ENCODE measurements at places on chromosomes 3 and 15. TPM values are rescaled to one million over a fixed set of nuclear protein-coding genes. Genes with fewer than 3 reads are reported as not detected.

DNA sequence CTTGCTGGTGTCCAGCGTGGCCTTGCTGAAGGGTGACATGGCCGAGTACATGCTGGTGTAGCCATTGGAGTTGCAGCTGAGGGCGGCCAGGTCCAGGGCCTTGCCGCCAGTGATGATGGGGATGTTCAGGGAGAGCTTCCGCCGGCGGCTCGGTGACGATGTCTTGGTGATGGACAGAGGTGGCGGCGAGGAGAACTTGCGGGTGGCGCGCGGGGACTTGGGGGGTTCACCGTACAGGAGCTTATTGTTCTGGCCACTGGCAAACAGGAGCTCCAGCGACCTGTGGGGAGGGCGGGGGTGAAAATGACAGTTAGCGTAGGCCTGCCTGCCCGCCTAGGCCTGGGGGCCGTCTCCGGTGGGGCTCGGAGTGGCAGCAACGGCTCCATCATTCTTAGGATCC, 59.0 kb upstream of the CTSH start:
- DNase-seq: no peak

GRCh38 chr3:99534951-99535704, 103.3 kb upstream of the COL8A1 start:
- no peak for DNase-seq

DNA sequence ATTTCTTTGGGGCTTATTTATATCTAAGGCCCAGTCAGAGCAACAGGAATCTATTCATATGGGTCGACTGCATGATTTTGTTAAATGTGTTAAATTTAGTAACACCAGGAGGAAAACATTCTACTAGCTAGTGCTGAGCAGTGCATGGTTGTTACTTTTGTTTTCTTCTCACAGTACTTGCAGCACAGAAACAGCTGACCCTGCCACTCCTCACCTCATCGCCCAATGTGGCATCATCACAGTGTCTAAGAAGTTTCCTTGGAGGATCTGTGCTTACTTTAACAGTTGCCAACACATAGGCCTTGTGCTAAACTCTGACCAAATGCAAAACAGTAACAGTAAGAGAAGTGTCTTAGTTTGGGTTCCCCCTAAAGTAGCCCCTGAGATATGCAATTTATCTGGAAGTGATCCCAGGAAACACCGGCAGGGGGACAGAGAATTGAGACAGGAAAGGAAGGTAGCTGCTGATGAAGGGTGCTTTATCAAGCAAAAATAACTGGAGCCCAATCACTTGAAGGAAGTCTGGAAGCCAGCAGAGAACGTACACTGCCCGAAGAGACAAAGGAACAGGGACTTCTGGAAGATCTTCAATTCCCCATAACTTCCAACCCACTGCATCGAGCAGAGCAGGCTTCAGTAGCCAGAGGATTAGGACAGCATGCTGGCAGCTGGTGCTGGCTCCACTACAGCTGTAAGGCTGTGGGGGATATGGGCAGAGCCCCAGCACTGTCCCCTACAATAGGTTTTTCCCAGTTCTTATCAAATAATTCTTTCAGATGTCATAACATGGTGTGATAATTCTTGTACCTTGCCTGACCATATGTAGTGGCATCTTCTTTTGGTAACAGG, 36.0 kb upstream of the ULK4 start:
- DNase-seq: no peak

GRCh38 chr3:117736846-117737245, 1027.3 kb downstream of the TUSC7 start:
- no peak for DNase-seq

DNA sequence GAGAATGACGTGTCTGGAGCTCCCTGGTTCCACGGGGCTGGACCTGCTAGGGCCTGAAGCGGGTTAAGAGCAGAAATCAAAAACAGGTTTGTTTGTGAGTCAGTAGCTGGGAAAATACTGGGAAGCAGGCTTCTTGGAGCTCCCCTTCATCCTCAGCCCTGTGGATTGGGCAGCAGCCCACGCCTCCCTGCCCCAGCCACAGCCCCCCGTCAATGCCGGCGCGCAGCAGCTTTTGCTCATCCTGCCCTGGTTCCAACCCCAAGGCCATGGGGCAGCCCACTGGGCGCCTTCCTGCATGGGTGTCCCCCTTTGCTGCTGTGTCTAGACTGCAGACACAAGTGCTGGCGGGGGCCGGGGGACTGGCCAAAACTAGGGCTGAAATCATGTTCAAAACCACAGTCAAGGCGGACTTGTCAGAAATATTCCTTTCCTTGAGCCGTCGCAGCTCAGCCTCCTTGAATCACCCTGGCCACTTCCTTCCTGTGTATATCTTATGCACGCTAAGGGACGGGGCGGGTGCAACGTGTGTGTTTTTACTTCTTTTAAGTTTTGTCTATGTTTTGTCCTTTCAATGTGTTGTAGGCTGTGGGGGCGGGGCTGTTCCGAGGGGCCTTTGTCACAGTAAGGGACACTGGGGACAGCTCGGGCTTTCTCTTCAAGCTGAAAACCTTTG, 108.1 kb downstream of the KLF13 start:
- peak; percentile 92 for DNase-seq

GRCh38 chr15:70588613-70589012, 174.7 kb downstream of the UACA start:
- no peak for DNase-seq

DNA sequence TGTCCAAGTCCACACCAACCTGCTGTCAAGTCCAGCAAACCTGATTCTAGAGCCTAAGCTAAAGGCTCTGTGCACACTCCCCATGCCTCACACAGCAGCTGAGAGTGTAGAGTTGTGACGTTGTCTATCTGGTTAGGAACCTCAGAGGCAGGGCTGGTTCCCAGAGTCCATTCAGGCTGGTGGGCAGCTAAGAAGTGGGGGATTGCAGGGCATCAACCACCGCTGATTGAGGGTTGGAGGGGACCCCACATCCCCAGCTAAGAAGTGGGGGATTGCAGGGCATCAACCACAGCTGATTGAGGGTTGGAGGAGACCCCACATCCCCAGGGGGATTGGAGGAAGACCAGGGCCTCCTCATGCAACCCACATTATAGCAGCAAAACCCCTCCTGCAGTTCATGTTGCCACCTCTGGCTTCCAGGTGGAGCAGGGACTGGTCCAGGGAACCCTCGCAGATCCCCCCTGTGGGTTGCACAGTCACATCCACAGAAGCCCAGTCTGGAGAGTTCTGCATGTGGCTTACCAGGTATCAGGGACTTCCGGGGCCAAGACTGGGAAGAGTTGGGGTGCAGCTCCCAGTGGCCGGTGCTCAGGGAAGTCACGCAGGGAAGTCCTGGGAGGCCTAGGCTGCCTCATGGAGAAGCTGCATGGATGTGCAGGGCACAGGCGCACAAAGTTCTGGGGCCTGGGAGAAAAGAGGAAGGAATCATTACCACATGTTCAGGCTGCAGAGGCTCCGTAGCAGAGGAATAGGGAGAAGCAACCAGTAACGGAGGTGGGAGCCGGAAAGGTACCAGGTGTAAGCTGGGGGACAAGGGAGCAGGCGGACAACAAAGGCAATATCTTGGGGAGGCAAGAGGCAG, 71.4 kb upstream of the PCSK6 start:
- DNase-seq: no peak

DNA sequence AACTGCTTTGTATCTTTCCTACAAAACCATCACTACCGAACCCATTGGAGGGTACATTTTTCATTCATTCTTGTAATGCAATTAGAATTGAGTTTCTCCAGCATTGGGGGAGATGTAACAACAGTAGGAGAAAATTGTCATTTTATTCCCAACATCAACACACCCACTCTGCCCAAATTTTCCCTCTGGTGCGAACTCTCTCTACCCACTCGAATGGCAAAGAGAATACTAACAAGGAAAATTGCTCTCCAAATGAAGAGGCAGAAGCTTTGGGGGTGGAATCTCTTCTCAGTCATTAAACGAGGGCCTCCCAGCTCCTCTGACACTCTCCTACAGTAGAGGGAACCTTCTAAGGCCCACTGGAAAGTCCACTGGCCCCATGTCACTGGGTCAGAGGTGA, 135.7 kb downstream of the MEGF11 start:
- DNase-seq: no peak

- DNase-seq: no peak
These were observed 350.9 kb upstream of the POU1F1 start for GRCh38 chr3:87627316-87627715.

DNA sequence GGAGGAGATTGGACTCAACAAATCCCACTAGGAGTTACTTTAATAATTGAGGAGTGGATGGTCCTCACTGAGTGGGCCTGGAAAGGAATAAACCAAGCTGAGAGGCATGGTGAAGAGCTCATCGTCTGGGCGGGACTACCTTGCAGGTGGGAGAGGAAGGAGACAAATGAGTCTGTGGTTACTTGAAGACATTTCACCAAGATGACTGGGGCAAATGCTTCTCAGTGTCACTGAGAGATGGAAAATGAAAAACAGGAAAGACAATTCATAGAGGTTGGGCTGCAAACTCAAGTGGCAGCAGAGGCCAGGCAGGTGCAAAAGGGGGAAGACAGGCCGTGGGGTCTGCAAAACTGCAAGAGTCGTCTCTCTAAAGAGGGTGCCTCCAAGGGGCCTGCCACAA, 1.5 kb upstream of the ARHGAP31 start:
- peak; percentile 21 for DNase-seq

- DNase-seq: no peak
These were observed 1.5 kb upstream of the CACNA2D3 start for GRCh38 chr3:54120657-54121413.

- no peak for DNase-seq
These were observed 47.4 kb downstream of the TMEM266 start for GRCh38 chr15:76107169-76107568.

DNA sequence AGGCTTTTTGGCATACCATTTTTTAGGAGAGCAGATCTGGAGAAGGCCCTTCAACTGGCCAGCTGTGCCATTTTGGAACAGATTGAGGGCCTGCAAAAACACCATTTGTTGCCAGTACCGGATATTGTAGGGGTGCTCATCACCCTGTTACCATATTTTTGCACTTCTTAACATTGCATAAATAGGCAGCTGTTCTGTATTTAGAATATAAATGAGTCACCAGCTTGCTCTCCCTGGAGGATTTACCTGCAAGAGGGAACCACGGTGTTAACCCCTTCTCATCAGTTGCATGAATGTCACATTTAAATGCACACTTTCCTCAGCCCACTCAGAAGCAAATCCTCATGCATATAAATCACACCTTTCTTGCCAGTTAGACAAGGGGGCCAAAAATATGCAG, 435.6 kb downstream of the ROBO2 start:
- no peak for DNase-seq

DNA sequence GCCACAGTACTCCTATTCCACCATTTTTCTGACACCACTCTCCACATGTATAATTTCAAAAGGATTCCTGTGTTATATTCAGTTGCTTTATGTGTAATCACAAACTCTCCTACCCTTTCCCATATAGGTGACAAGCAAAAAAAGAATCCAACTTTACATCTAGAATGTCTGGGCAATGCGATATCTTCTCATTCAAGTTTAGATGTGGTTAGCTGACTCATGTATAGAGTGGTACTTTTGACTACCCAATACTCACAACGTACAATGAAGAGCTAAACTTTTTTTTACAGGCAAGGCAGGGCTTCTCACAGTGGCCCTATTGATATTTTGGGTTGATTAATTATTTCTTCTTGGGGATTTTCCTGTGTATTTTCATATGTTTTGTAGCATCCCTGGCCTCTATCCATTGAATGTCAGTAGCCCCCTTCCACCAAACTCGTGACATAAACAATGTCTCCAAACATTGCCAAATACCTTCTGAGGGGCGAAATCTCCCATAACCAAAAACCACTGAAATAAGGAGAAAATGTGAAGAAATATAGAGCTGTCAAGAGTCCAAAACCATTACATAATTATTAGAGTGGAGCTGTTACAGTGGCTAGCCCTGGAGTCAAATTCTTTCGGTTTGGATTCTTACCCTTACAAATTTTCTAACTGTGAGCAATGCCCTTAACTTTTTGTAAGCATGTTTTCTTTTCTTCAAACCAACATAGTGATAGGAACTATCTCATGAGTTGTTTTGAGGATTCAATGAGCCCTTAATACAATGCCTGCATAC, 342.6 kb downstream of the NSUN3 start:
- DNase-seq: no peak

DNA sequence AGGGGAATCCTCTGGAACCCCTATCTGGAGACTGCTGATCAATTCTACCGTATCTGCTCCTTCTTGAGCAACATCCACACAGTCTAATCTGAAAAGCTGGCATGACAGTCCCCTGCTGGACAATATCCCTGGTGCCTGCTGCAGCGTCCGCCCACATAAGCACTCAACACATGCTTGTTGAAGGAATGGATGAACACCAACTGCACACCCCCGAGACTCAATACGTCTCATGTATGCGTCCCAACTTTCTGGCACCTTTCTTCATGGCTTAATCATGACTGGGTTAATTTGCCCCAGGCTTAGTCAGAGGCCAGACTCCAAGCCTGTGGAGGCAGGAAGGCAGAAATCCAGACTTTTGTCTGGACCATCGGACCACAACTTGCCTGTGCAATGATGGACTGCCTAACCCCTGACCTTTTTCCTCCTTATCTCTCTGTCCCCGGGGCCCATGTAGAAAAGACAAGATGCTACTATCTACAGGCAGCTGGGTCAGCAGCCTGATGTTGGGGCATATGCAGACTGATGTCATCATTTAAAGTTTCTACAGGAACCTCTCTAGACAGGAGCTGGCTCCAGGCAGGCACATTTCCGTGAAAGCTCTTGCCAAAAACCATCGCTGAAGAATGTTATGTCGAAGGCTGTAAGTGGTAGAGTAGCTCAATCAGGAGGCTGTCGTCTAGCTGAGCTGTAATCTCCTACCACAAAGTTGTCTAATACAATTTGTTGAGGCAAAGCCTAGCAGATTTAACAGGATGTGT, 114.1 kb upstream of the TPM1 start:
- DNase-seq: no peak

DNA sequence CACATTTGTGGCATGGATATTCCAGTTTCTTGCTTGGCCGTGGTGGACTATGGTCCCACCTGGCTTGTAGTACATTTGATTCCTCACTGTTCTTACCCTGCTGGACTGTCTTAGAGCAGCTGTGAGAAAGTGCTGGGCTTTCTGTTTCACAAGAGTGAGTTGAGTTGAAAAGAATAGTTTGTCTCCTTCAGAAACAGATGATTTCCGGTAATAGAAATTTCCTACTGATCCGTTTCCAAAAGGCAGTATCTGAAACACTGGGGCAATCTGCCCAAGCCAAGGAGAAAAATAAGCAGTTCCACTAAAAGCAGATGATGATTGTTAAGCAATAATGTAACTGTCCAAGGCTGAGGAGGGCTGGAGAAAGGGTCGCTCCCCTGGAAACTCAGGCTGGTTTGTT, 96.0 kb downstream of the SUCLG2 start:
- DNase-seq: no peak

DNA sequence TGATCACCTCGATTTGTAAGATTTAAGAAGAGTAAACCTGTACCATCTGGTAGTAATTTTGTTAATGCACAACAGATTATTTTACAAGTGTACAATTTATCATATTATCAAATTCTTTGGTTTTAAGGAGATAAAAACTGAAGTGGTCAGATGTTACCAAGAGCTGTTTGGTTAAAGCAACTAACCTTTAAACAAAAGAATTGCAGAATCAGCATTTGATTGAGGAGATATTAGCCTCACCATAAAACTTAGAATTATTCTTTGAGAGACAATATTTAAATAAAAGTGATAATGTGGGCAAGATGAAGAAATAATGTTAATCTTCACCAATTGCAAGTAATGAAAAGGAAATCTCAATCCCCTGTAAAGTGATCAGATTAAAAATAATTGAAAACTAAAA, 1034.9 kb downstream of the ROBO1 start:
- no peak for DNase-seq

The DGKG gene
- 0.04 TPM for total RNA-seq

The GASK1A gene
- not detected for total RNA-seq

The ADAMTS9 gene
- total RNA-seq: not detected

The CFAP44 gene
- 10.3 TPM for total RNA-seq

The FBXL22 gene
- total RNA-seq: 0.81 TPM

The CHST2 gene
- total RNA-seq: 1.7 TPM

The GOLGA6A gene
- total RNA-seq: not detected
